ENCODE measurements at places on chromosomes 4 and X.

DNA sequence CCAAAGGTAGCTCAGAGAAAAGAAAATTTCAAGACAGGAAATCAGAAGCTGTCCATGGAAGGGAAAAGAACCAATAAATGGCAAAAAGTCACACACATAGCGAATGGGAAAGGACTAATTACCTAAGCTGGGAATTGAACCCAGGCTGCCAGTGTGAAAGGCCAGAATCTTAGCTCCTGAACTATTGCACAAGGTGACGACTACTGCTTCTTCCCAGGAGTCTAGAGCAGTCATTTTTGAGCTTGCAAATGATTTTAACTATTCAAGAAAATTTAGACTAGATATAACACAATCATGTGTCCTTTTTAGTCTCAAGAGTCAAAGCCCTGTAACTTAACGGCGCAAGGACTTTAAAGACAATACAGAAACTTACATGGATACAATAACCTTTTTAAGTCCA lies 34.1 kb upstream of the ZNF81 start:
- DNase-seq: no peak

DNA sequence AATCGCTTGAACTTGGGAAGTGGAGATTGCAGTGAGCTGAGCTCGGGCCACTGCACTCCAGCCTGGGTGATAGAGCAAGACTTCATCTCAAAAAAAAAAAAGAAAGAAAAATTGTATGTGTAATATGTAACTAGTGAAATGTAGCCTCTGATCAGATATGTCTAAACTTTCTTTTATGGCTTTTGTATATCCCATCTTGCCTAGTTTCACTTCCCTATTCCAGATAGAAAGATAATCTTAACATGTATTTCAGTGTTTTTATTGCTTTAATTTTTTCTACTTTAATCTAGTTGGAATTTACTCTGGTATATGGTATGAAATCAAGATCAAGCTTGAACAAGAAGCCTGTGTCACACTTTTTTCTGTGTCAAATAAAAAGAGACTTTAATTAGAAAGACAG lies 1.9 kb upstream of the ZNF41 start:
- no peak for DNase-seq

DNA sequence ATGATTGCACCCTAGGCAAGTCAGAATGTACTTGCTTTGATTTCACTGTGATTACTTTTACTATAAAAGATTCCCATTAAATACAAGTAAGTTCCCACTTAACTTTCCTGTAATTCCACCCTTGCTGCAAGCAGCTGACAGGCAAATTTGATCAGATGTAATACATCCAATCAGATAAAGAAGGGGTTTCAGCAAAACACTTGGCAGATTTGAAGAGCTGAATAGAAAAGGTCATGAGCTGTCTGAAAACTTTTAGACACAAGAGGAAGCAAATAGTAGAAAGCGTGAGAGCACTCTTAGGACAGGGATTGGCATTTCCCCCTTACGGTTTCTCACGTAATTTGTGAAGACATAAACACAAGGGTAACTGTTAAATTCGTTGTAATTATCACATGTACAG lies 22.8 kb downstream of the HSD17B13 start:
- no peak for DNase-seq

GRCh38 chrX:42678133-42678532 lies 99.8 kb downstream of the PPP1R2C start:
- DNase-seq: no peak

Data from AG09319 (cell line).